ENCODE measurements at places on chromosomes 12 and 14.

GRCh38 chr14:57085801-57086200 lies 182.9 kb downstream of the EXOC5 start:
- DNase-seq, result no peak

DNA sequence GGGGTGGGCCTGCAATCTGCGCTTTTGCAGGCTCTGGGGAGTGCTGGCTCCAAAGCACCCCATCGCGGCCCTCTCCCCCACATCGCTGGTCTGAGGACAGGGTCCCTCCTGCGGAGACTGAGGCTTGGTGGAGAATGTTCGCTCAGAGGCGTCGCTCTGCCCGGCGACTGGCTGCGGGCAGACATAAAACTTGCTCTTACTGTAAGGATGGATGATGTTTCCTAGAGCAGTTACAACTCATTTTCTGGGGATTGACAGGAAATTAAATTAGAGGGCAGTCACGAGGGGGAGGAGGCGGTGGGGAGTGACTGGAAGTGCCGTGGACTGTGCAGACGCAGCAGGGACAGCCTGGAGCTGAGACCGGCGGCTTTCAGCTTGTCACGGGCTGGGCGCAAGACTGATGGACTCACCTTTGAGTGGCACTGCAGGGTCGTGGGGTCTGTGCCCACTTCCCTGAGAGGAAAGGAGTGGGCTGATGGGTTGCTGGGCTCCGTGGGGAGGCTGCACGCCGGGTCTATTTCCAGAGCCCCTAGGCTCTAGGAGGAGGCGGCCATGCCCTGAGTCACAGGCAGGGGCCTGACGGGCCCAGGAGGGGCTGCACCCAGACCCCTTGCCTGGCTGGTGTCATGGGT lies 32.8 kb downstream of the NOC4L start:
- DNase-seq, result no peak

DNA sequence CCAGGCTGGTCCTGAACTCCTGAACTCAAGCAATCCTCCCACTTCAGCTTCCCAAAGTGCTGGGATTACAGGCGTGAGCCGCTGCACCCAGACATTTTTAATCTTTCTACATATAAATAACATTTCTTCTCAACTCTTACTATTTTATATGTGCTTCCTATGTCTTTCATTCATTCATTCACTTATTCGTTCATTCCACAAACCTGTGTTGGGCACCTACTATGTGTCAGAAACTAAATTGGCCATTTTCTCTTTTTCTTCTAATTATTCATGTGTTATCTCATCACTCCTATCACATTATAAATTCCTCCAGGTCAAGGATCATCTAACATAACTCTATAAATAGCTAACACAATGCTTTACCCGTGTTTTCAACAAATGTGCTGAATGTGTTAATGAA lies 23.7 kb downstream of the FOXA1 start:
- DNase-seq, result no peak

- no peak for DNase-seq
These were observed 42.6 kb upstream of the LIMA1 start for GRCh38 chr12:50325890-50326391.

DNA sequence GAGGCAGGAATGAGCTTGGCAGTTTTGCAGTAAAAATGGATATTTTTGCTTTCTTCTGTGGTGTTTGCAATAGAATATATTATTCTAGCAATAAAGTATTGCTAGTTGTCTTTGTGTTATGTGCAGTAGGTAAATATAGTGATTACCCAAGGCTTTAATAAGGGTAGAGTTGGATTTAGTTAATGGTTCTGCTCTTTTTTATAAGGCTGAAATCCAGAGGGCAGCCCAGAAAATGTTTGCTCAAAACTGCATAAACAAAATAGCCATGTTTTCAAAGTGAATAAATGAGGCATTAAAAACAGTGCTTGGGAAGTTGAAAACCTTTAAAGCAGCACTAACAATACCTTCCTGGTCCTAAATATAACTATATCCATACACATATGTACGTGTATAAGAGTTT lies 162.4 kb downstream of the SLC5A8 start:
- DNase-seq, result no peak

DNA sequence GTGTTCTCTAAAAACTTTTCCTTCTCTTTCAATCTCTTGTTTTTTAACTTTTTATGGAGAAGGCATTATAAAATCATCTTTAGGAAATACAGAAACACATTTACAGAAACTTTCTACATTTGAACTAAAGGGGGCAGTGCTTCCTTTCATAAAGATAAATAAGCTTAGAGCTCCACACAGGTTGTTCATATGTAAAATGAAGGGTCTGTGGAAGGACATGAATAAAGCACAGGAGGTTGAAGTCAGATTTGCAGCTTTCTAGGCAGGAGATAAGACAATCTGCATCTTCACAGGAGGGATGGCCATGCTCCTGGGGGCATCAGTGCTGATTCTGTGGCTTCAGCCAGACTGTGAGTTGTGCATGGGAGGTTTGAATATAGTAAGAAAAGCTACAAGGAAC lies 426.0 kb downstream of the DAD1 start:
- DNase-seq, result no peak

GRCh38 chr14:100731011-100731670 lies 4.4 kb downstream of the DLK1 start:
- no peak for DNase-seq

DNA sequence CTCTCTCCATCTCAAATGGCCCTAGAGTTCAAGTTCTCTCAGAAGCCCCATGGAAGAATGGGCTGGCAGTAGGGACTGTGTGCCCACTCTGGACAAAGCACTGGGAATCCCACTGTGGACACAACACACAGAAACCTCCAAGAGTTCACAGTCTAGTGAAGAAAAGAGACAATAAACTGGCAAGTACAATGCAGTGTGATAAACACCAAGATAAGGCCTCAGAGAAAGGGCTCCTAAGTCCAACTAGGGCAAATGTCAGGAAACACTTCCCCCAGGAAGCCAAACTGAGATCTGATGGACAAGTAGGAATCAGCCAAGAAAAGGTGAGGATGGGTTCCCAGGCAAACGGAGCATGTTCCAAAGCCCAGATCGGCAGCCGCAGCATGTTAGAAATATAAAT lies 5.4 kb downstream of the VSIG10 start:
- DNase-seq, result no peak

- peak; percentile 58 for DNase-seq
These were observed 7.9 kb downstream of the SETD1B start for GRCh38 chr12:121811434-121812319.

DNA sequence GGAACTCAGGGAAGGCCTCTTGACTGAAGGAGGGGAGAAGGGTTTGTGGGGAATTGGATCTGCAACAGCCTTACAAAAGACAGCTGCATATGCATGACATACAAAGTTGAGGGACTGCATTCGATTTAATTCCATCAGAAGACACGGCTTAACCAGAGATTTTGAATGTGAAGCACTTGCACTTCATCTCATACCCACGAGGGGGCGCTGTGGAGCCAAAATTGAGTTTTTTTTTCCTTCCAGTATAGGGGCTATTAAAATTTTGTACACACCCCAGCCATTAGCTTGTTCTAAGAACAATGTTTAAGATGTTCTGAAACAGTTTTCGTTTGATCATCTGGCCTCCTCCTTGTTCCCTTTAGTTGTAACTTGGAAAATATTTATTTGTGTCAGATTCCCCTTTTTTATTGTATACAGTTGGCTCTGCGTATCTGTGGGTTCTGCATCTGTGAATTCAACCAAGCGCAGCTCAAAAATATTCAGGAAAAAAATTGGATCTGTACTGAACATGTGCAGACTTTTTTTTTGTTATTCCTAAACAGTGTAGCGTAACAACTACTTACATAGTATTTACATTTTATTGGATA lies 1.6 kb downstream of the SUDS3 start:
- DNase-seq, result peak; percentile 55

GRCh38 chr14:71452987-71453386 lies 479.2 kb upstream of the RGS6 start:
- peak; percentile 13 for DNase-seq

- DNase-seq, result no peak
These were observed 106.7 kb upstream of the SFSWAP start for GRCh38 chr12:131603939-131604795.

DNA sequence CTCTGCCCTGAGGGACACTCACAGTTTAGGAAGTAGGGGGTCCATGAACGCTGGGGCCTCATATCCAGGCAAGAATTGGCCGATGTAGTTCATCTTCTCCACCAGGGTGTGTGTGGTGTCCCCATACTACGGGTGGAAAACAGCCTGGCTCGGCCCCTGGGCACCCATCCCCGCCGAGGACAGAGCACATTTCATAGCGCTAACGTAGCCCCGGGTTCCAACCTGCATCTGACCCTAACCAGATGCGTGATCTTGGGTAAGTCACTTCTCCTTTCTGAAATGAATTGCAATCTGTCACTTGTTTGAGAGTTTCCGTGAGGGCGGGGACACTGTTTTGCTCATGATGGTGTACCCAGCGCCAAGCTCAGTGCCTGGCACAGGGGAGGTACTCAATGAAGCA lies 9.0 kb downstream of the HPD start:
- DNase-seq, result no peak

GRCh38 chr12:58381546-58381945 lies 440.2 kb downstream of the ATP23 start:
- DNase-seq, result no peak

GRCh38 chr12:101501410-101501995 lies 26.4 kb downstream of the SPIC start:
- DNase-seq, result no peak

- no peak for DNase-seq
These were observed 5.3 kb upstream of the GZMB start for GRCh38 chr14:24639270-24639669.

- DNase-seq, result no peak
These were observed 219.6 kb upstream of the TMTC1 start for GRCh38 chr12:30003321-30003720.

GRCh38 chr14:54395716-54396115 lies 1.1 kb upstream of the CDKN3 start:
- DNase-seq, result no peak
